ENCODE measurements at places on chromosomes 4 and X. TPM values are rescaled to one million over a fixed set of nuclear protein-coding genes. Genes with fewer than 3 reads are reported as not detected.

- no peak for DNase-seq
These were observed 104.7 kb downstream of the MGST2 start for GRCh38 chr4:139770361-139770760.

DNA sequence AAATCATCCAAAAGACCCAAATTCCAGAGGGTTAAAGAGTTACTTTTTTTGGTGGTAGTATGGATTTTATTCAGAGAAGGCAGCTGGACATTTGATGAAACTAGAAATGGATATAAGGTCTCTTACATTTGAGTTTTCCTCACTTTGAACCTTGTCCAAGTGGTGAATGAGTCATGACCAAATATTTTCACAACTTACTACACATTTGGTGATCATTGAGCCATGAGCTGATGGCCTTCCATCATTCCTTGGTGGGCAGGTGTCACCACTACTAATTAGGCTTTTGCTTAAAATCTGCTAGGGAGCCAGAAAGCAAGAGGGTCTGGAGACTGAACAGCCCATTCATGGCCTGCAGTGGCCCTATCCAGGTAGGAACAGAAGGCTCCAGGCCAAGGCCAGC, 620.2 kb upstream of the INTU start:
- no peak for DNase-seq

DNA sequence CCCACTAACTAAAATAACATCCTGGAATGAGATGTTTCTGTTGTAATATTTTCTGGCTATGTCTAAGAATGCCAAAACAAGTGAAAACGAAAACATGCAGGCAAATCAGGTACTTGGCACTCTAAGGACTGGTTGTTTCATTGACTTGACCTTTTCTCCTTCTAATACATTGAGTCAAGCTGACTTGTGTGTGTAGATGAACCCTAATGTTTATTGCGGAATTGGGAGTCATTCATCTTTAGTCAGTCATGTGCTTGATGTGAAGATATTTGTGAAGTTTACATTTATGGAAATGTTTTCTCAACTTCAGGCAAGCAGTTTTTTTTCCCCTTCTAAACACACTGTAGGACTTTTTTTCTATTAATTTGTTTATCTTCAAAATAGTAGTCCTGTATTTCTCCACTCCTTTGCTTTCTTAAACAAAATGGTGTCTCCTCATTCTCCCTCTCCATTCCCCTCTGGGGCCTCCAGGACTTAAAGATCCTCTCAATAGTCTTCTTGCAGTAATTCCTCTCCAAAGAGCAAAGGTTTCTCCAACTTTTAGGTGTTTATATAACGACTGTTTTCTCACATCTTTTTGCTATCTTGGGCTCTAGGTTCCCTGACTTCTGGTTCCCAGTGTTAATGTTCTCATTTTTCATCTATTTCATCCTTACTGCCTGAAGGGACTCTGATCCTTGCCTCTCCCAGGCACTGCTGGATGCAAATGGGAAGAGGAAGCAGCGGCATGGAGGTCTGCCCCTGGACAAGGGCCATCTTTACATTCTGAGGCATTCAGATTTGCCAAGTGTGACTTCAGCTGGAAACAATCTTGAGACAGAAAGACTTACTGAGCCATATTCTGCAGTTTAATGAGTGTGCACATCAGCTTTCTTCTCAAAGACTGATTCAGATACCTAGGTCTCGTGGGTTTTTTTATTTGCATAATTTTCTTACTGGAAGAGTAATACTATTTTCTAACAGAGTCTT, 166.4 kb downstream of the ARHGAP6 start:
- DNase-seq = no peak

GRCh38 chrX:134533952-134534351, 74.0 kb downstream of the HPRT1 start:
- no peak for DNase-seq

DNA sequence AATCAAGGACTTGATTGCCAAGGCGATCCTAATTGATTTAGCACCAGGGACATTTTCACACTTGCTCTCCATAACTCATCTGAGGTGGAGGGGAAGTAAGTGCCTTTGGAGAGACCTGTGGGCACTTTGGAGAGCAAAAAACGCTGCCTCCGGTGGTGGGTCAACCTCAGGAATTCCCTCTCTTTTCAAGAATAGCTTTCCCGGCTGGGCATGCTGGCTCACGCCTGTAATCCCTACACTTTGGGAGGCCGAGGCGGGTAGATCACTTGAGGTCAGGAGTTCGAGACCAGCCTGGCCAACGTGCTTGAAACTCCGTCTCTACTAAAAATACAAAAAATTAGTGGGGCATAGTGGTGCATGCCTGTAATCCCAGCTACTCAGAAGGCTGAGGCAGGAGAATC, 49.2 kb downstream of the PRPS1 start:
- DNase-seq = no peak

DNA sequence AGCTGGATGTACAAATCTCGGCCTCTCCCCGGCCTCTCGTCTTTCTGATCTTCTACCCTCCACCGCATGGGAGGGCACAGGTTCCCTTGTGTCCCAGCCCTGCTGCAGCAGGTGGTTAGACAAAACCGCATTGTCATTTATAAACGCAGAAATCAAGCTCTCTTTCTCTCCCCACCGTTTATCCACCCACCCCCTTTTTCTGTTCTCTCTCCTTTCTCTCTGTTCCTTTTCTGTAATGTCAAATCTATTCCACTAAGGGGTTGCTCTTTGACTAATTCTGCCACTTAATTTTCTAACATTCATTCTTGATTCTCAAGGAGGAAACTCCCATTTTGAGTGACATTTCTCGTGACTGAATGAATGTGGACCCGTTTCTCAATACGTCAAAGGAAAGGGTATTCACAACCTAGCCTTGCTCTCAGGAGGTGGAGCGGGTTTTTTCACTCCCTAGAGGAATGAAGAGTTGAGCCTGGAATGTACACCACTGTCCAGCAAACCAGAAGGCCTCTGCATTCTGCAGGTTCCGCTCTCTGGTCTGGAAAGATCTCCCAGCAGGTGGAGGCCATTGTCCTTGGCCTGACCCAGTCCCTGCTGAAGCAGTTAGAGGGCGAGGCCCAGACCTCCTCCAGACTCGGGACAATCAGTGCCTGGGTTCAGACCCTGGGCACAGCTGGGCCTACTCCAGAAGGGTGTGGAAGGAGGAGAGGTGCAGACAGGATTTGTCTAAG, 70.9 kb upstream of the ENPP6 start:
- DNase-seq = no peak

DNA sequence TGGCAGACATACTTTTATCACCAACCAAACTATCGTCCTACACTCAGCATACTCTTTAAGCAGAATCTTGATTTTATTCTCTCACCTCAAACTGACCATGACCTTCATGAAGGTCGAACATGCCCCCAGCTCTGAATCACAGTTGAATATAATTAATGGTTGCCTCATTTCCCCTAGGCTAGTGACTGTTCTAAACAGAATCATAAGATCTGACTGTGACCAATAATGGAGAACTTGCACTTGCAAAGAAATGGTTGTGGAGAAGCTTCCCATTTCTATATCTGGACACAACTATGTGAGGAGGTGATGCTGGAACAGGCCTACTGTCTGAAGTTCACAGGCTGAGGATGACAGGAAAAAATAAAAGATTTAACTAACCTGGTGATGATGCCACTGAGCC, 85.1 kb downstream of the PDGFC start:
- no peak for DNase-seq

DNA sequence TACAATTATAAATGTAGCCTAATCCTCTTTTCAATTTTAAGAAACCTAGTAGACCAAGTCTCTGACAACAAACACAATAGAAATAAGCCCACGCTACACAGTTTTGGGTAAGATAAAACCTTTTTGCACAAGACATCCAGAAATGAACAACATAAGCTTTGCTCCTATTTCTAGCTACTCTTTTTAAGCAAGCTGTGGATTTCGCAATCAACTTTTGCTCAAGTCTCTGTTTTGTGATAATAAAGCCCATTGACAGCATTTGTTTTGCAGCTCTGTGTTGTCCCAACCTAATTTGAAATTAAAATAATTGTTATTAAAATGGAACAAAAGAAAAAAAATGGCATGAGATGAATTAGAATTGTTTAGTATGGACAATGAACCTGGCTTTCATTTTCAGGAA, 287.9 kb upstream of the PUDP start:
- DNase-seq = no peak

The XAGE2 gene
- not detected for total RNA-seq

DNA sequence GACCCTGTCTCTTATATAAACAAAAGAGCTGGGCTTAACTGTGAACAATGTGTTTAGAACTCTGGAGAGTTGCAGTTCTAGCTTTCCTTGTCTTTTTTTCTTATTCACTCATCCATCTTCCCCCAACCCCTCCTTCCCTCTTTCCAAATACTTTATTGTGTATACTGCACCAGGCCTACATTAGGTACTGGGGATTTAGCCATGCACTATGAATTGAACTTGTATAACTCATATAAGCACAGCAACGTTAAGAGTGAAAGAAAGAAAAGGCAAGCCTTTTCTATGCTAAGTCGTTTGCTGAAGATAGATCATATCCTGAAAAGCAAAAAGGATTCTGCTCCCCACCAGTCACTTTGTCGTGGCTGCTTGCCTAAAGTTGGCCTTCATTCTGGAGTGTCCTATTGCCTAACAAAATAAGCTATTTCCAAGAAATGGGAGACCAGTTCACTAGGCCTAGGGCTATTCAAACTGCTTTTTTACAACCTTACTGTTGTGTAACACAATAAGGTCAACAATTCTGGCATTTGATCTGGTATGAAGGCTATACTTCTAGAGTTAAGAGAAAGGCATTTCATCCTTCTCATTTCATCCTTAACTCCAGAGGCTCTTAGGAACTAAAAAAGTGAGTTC, 32.2 kb downstream of the CCNI start:
- DNase-seq = no peak

- no peak for DNase-seq
These were observed 68.9 kb upstream of the FAM47B start for GRCh38 chrX:34873500-34874225.

GRCh38 chrX:43481576-43481975, 174.5 kb upstream of the MAOA start:
- no peak for DNase-seq

- no peak for DNase-seq
These were observed 25.2 kb upstream of the MFAP3L start for GRCh38 chr4:170051402-170051801.

DNA sequence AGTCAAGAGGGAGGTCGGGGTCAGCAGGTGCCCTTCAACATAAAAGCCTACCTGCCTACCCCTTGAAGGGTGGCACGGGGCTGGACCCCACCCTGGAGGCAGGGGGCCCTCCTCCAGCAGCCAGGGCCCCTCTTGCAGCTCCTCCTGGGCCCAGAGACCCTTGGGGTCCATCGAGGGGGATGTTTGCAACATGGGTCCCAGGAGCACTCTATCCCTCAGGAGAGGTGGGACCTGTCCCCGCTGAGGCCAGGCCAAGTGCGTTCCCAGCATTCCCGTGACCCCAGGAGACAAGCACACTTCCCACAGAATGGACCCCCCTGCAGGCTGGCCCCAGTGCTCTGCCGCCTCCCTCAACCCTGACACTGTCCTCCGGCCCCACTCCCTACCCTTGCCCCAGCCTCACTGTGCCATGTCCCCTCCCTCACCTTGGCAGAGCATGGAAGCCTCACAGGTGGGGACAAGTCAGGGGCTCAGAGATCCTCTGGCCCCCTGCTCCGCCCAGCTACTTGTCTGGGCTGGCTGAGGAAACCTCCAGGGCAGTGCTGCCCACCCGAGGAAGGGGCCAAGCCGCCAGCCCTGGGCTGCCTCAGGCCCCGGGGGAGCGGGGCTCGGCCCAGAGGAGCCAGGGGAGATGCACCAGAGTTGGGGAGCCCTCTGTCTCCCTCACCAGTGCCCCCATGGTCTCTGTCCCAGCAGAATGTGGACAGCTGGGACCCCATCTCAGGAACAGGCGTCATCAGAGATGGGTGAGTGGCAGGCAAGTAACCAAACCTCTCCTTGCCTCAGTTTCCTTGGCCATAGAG, 2.2 kb downstream of the MXD4 start:
- DNase-seq = no peak

DNA sequence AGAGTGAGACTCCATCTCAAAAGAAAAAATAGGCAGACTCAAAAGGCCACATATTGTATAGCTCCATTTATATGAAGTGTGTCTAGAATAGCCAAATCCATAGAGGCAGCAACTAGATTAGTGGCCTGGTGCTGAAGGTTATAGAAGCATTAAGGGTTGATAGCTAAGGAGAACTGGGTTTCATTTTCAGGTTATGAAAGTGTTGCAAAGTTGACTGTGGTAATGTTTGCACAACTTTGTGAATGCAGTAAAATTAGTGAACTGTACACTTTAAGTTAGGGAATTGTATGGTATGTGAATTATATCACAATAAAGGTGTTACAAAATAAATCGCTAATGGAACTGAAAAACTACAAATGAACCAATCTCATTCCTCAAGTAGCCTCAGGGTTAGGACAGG, 28.3 kb downstream of the TXLNG start:
- no peak for DNase-seq

The UNC5C gene
- not detected for total RNA-seq

DNA sequence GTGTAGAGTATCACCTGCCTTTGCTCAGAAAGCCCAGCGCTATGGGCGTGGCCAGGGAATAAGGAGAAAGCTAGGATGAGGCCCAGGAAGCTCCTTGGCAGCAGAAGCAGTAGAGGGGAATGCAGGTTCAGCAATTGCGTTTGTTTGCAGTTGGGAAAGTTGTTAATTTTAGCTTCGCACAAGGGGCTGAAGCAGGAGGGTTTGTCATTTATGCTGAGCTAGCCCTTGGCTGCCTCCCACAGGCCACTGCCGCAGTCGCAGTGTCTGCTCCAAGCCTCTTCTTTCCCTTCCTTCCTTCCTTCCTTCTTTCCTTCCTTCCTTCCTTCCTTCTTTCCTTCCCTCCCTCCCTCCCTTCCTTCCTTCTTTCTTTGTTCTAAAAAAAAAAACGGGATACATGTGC, 21.5 kb downstream of the FRMPD3 start:
- no peak for DNase-seq

The RASSF6 gene
- total RNA-seq = not detected

The CLDN22 gene
- not detected for total RNA-seq

- DNase-seq = peak; percentile 54
These were observed 1.3 kb downstream of the CAMK2D start for GRCh38 chr4:113760094-113760794.

DNA sequence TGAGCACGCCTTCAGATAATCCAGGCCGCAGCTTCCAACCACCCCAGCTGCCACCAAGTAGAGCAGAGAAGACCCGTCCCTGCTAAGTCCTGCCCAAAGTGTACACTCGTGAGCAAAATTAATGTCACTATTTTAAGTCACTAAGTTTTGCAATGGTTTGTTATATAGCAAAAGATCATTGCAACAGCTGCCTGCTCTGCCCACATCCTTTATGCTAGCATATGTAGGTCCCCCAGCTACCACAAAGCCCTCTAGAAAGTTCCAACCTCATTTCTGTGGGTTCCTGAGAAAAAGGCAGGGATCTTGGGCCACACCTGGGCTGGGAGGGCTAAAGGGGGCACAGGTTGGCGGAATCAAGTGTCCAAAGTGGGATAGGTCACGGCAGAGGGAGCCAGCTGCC, 346.9 kb downstream of the BCOR start:
- no peak for DNase-seq

The GAGE12E gene
- not detected for total RNA-seq

GRCh38 chr4:55364691-55365344, 18.8 kb downstream of the SRD5A3 start:
- DNase-seq = no peak

GRCh38 chrX:13721371-13721770, 13.0 kb downstream of the TRAPPC2 start:
- no peak for DNase-seq

GRCh38 chr4:18847249-18847890, 825.8 kb upstream of the LCORL start:
- no peak for DNase-seq

- no peak for DNase-seq
These were observed 84.8 kb downstream of the STOX2 start for GRCh38 chr4:183989931-183990330.

- peak; percentile 53 for DNase-seq
These were observed 6.9 kb downstream of the CXCL10 start for GRCh38 chr4:76016393-76016792.

Data from activated CD4-positive, alpha-beta memory T cell treated with anti-CD3 and anti-CD28 coated beads, Interleukin-2, amount 10 ng/mL, durations not matched to agents 7 days and 5 days (primary cell).